Renal pelvis (tissue), 12 donors: ENCODE measurements at places on chromosomes 13 and 19.
A peak's percentile ranks its signal among the peaks of the same experiment; 100 is the strongest.

- DNase-seq: no peak
Observed at GRCh38 chr19:5974721-5975387, 3.1 kb downstream of the RANBP3 start.

DNA sequence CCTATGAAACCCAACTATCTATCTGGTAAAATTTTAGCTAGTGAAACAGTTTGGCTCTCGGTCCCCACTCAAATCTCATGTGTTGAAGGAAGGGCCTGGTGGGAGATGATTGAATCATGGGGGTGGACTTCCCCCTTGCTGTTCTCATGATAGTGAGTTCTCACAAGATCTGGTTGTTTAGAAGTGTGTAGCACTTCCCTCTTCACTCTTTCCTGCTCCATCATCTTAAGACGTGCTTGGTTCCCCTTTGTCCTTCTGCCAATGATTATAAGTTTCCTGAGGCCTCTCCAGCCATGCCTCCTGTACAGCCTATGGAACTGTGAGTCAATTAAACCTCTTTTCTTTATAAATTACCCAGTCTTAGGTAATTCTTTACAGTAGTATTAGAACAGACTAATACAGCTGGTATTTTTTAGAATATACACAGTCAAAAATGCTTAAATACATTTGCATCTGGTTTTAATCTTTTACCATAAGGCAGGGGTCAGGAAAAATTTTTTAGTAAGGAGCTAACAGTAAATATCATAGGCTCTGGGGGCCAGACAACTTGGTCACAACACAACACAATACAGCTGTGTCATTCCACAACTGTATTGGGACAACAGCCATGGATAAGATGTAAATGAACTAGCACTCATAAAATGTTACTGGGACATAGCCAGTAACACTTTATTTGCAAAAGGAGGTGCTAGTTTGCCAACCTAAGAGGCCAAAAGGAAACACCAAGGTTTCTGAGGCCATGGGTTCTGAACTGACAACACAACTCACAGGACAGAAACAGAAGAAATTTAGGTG lies 24.3 kb downstream of the DZIP1 start:
- no peak for DNase-seq

- DNase-seq: no peak
Observed at GRCh38 chr13:96632536-96633320, 361.5 kb downstream of the OXGR1 start.

DNA sequence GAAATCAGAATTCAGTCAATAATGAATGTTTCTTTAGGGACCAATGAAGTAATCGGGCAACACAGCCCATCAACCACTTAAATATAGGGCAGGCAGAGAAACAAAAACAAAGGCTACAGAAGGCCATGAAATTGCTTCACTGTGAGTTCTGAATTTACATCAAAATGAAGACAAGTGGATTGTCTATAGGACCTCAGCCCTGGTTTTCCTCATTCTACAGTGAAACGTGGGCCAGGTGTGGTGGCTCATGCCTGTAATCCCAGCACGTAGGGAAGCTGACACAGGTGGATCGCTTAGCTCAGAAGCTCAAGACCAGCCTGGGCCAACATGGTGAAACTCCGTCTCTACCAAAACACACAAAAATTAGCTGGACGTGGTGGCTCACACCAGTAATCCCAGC lies 416.0 kb downstream of the KLF12 start:
- DNase-seq: no peak

- no peak for DNase-seq
Observed at GRCh38 chr19:19602713-19603324, 15.7 kb downstream of the PBX4 start.

DNA sequence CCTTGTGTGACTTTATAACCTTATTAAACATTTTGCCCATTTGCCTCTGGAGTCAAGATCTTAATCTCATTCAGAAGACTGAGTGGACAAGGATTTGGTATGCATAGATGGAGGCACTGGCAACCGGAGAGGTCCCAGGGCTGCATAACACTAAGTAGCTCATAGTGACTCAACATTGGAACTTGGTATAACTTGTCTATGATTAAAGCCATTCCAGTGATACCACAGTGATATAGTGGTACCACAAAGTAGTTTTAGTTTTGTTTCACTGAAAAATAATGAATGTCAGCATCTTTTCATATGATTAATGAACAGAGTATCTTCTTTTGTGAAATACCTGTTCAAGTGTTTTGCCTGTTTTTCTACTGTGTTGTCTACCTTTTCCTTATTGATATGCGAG lies 26.4 kb downstream of the CDK8 start:
- no peak for DNase-seq

DNA sequence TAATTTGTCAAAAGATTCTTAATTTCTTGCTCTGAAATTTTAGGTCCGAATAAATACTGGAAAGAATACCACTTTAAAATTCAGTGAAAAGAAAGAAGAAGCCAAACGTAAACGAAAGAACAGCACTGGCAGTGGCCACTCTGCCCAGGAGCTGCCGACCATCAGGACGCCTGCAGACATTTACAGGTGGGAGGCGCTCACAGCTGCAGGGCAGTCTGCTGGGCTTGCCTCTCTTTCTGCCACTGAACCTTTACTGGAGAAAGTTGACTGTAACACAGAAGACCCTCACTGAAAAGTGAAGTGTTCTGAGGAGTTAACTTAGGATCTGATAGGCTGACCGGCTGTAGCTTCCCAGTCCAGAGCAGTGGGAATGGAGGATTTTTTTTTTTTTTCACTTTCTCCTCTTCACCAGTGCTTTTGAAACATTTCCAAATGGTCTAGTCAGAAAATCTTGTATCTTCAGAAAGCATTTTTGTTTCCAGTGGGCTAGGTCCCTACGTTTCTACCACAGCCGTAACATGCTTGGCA lies 69.1 kb downstream of the URI1 start:
- no peak for DNase-seq

DNA sequence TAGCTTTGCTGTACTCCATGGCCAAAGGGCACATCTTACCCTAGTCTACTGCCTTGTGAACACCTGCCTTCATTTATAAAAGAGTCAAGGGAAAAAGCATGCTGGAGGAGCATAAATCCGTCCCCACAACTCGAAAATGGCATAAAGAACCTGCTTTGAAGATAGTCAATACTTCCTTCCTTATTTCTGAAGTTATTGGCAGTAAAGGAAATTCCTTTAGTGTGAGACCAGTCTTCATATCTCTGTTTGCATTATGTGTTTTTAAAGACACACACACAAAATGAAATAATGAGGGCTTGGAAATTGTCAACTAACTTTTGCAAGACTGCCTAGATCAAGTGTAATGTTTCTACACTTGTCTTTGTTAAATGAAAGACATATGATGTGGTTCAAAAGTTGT lies 408.4 kb downstream of the SPRY2 start:
- DNase-seq: no peak

DNA sequence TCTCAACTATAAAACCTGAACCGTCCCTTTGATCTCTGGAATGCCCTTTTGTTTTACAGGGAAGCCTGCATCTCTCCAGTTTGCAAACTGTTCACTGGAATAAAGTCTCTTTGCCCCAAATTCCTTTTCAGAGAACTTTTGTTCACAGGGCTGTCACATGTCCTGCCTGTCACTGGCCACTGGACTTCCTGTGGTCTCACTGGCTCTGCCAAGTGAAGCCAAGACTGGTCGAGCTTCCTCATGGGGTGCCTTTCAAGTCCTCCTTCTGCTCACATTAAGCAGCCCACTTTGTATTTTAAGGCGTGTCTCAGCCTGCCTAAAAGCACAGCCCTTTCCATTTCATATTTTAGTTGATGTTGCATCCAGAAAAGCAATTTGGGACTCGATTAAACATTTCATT lies 215.7 kb downstream of the KATNAL1 start:
- no peak for DNase-seq

DNA sequence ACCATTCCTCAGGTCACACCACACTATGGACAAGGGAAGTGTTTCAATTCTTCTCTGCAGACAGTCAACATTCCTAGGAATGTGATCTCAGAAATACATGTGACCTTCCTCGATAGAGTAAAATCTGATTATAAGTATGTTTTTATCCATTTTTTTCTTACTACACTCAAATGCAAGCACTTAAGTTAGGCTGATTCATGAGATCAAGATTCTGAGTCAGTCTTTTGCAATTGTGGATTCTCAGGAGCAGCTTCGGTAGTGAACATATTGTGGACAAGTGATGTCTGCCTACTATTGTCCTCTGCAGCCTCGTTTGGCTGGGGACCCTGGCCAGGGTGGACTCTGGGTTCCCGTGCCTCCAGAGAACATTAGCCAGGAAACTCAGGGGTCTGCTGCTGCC lies 3.2 kb downstream of the SERPINE3 start:
- DNase-seq: no peak

GRCh38 chr19:46875234-46875633 lies 14.4 kb downstream of the ARHGAP35 start:
- no peak for DNase-seq

DNA sequence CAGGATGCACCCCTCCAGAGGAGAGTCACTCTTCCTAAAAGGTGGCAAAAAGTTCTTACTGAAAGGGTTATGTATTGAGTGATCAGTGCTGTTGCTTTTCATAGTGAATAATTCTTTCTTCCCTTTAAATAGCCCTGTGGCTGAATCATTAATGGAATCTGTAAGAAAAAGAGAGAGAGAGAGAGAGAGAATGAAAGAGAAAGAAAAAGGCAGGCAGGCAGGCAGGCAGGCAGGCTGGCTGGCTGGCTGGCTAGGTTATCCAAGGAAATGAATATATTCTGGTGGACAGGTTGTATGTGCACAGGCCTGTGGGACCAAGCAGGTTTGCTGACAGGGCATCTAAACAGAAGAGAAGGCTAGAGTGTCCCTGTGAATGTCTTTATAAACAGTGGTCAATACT lies 100.5 kb downstream of the DLEU7 start:
- no peak for DNase-seq

- peak; percentile 82 for DNase-seq
Observed at GRCh38 chr19:55418185-55418584, 10.6 kb upstream of the UBE2S start.

DNA sequence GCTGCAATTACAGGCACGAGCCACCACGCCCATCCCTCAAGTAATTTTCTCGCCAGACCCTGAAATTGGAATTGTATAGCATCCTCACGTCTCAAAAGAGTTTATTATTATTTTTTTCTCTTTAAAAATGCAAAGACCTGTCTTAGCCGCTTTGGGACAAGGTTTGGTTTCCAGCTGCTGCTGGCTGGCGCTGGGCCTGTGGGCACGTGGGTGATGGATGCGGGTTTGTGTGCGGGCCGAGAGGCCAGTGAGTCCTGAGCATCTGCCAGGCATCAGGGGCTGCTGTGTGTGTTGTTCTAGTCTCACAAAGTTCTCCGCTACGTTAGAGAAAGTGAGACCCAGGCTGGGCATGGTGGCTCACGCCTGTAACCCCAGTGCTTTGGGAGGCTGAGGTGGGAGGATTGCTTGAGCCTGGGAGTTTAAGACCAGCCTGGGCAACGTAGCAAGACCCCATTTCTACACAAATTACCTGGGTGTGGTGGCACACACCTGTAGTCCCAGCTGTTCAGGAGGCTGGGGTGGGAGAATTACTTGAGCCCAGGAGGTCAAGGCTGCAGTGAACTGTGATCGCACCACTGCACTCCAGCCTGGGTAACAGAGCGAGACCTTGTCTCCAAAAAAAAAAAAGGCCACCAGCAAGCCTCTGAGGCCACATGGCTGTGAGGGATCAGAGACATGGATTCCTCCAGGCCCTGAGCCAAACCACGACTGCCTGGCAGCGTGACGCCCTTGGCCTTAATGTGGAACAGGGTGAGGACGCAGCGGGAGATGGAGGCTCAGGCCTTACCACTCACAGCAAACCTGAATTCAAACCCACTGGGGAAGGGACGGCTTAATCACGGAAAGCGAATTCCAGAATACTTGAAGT lies 4.7 kb upstream of the TMPRSS9 start:
- DNase-seq: no peak

GRCh38 chr13:45328661-45329111 lies 12.3 kb downstream of the TPT1 start:
- DNase-seq: no peak

DNA sequence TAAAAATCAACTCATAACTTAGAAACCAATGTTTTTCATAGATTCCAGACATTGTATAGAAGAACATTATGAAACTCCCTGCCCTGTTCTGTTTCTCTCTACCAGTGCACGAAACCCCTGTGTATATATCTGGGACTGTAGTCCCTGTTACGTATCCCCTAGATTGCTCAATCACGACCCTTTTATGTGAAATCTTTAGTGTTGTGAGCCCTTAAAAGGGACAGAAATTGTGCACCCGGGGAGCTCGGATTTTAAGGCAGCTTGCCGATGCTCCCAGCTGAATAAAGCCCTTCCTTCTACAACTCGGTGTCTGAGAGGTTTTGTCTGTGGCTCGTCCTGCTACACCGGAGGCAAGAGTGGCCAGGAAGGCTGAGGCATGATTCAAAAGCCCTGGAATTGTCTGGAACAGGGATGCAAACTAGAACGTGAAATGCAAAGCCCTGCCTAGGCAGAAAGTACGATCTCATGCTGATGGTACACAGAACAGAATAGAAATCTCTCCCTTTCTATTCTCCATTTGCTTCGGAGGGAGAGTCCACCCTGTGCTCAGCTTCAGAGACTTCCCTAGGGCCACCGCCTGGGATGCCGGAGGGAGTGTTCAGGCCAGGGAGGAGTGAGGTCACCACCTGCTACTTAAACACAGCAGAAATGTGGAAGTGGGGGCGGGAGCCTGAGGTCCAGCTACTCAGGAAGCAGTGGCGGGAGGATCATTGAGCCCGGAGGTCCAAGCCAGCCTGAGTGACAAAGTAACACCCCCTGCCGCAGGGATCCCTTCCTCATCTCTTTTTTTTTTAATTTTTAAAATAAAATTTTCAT lies 758 bp upstream of the ZNF888 start:
- no peak for DNase-seq

DNA sequence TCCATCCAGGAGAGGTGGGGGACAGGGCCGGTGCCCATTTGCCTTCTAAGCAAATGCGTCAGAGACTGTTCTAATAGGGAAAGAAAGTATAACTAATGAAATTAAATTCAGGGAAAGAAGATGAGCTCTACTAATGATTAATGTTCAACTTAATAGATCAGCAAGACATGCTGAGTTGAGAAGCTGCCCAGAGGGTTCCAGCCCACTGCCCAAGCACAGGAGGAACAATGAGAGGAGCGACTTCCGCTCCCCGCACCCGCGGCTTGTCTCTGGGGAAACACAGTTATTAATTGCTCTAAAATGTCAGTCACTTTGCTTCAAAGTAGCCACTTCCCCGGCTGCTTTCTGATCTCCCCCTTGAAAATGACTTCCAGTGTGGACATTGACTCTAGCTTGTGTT lies 331.3 kb downstream of the UQCRFS1 start:
- DNase-seq: peak; percentile 19

- no peak for DNase-seq
Observed at GRCh38 chr13:106101201-106101600, 434.3 kb downstream of the EFNB2 start.

GRCh38 chr19:46886546-46887239 lies 25.9 kb downstream of the ARHGAP35 start:
- no peak for DNase-seq

- DNase-seq: no peak
Observed at GRCh38 chr13:25783076-25783475, 268.7 kb downstream of the SHISA2 start.
